ENCODE measurements at places on chromosomes 7 and 10.

DNA sequence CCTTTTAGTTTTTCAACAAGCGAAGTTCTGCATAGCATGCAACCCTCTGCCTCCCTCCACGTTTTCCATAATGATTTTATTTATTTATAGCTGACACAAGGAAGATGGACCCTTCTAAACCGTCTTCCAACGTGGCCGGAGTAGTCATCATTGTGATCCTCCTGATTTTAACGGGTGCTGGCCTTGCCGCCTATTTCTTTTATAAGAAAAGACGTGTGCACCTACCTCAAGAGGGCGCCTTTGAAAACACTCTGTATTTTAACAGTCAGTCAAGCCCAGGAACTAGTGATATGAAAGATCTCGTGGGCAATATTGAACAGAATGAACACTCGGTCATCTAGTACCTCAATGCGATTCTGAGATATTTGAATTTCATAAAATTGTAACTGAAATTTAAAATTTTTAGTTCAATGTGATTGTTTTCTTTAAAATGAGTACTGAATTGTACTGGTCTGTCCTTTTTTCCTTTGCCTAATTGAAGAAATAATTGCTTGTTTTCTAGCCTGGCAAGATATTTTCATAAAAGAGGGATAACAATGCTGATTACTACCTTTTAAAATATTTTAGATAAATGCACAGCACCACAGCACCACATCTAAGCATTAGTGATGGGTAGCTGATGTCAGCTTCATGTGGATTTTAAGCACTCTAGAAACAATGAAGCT is 41.5 kb upstream of the SLC39A12 start:
- DNase-seq: peak; percentile 64

- DNase-seq: peak; percentile 94
Observed at GRCh38 chr10:100006243-100006886, 3.4 kb downstream of the DNMBP start.

GRCh38 chr7:22712999-22713398 is 14.0 kb upstream of the IL6 start:
- DNase-seq: no peak

DNA sequence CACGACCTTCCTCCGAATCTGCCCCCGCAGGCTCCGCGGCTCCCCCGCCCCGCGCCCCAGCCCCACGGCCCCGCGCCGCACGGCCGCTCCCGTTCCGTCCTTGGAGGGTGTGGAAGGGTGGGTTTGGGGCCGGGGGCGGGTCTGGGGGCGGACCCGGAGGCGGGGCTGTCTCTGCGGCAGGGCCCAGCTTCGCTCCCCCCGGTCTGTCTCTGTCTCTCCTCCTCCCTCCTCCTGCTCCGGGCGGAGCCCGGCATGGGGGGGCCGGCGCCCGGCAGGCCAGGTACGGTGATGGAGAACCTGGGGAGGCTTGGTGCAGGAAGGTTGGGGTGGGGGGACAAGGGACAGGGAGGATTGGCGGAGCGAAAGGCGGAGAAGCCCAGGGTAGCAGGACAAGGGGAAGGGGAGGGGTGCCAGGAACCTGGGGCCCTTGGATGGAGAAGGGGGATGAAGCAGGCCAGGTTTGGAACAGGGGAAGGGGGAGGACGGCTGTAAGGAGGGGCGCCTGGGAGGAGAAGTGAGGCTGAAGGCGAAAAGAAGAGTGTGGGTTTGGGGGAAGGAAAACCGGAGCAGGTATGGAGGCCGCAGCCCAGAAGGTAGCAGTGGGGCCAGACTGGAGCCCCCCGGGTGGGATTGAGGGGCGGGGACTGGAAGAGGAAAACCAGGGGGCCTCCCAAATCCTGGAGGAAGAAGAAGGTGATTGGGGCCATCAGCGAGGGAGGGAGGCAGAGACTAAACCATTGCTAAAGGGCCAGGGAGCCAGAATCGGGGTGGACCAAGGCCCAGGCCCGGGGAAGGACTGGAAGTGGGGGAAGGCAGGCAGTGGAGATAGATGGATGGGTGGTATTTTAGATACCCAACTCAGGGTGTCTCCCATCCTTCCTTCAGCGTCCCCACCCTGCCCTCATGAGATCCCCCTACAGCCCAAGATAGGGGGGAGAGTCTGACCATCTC is at the start of gene NYAP1:
Gene NYAP1 (plus strand): TSS at position 206 of the 951 bp plus-strand sequence. CDS start 1,385 bp downstream, outside the sequence.
- DNase-seq: peak; percentile 38

DNA sequence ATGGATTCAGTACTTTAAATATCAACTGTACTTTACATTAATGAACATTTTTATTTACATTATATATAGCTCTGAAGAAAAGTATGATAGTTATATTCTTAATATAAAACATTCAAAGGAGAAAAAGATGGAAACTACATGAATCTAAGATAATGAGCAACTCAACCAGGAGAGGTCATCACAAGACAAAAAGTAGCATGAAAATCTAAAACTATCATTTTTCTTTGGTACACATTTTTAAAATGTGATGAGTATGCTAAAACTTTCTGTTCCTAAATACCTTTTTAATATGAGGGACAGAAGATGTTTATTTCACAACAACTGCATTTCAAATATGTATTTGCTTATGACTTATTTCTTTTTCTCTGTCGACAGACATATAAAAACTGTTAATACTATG is 2.4 kb downstream of the CNTNAP2 start:
- no peak for DNase-seq

GRCh38 chr7:1241603-1242255 is 9.1 kb downstream of the UNCX start:
- DNase-seq: no peak

GRCh38 chr10:6704896-6705295 is 124.8 kb upstream of the PRKCQ start:
- no peak for DNase-seq

GRCh38 chr7:102469972-102470825 is 5.4 kb downstream of the LRWD1 start:
- DNase-seq: no peak

DNA sequence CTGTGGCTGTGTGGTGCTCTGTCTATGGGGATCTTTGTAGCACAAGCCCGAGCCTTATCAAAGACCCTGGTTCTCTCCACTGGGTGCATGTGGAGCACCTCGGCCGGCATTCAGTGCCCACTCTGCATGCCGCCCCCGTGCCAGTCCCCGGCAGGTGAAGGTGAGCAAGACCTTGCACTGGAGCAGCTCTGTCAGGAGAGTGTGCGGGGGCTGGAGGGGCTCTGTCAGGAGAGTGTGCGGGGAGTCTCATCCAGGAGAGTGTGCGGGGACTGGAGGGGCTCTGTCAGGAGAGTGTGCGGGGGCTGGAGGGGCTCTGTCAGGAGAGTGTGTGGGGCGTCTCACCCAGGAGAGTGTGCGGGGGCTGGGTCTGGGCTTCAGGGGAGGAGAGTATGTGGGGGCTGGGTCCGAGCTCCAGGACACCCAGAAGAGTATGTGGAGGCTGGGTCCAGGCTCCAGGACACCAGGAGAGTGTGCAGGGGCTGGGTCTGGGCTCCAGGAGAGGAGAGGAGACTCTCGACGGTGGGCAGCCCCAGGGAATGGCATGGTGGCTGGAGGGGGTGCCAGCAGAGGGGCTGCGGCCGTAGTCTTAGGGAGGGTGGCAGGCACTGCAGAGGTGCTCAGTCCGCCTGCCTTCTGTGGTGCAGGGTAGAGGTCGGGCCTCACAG is 40.8 kb downstream of the INPP5A start:
- no peak for DNase-seq

- DNase-seq: no peak
Observed at GRCh38 chr7:148289630-148290029, 300.9 kb upstream of the C7orf33 start.

All from astrocyte of the spinal cord (primary cell).